Stimulated activated CD4-positive, alpha-beta T cell treated with anti-CD3 and anti-CD28 coated beads, Interleukin-4, amount 100 ng/mL, for 1 hour (primary cell): ENCODE measurements at places on chromosomes 12 and 14.

GRCh38 chr14:29410581-29410980 is 517.1 kb downstream of the PRKD1 start:
- DNase-seq = no peak

- DNase-seq = no peak
These were observed 7.8 kb upstream of the DYNLL1 start for GRCh38 chr12:120488057-120488640.

DNA sequence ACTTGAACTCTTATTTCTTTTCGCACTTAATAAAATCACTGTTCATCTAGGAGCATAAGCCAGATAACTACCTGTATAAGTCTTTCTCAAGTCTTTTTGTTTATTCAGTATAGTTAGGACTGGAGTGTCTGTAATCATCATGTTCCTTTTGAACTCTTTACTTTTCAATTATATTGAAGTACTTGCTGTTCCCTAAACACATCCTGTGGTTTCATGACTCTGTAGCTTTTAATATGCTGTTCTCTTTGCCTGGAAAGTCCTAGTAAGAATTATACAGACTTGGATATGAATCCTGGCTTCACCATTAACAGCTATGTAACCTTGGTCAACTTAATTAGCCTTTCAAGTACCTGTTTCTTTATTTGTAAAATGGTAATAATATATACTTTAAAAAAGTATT is 88.2 kb downstream of the CCDC91 start:
- no peak for DNase-seq

DNA sequence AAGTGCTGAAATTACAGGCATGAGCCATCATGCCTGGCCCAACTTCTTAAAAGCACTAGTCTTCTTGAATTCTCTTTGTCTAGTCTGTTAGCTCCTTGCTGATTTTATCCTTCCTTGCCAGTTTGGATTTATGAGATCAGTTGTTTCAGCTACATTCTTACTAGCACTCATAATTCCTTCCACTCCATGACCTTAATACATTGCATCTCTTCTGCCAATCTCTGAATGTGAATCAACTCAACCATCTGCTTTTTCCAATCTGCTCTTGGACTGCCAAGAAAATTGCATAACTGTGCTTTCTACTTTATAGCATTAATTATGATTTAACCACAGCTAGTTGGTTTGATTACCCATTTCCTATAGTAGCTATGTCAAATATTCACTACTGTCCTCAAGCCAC is 14.9 kb upstream of the HEATR5A start:
- DNase-seq = no peak

DNA sequence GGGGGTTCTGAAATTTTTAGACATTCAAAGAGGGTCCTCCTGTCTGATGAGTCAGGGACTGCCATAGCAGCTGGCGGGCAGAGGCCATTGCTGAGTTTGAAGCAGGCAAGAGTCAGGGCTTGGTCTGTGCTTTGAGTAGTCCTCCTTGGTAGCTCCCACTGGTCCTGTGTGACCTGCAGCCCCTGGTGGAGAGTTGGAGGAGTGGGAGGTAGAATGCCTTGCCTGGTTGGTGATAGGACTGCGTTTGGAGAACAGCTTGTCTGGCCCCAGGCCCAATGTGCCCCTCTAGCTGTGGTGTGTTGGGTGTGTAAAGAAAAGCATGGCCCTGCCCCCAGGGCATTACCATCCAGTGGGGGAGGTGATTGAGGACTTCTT is 116.7 kb downstream of the BEGAIN start:
- no peak for DNase-seq

DNA sequence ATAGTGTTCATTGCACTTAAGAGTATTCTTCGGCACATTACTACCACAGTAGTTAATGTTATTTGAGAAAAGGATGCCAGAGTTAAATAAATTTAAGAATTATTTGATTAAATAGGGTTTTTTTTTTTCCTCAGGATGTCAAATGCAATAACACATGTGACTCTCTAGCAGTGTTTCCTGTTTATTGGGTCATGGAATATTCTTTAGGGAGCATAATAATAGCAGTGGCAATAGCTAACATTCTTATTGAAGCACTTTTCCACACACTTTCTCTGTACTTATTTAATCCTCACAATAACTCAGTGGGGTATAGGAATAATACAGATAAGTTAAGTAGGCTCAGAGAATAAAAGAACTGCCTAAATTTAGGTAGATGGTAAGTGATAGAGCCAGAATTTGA is 44.3 kb downstream of the SCYL2 start:
- no peak for DNase-seq

- DNase-seq = no peak
These were observed 169.9 kb downstream of the KTN1 start for GRCh38 chr14:55749946-55750345.

DNA sequence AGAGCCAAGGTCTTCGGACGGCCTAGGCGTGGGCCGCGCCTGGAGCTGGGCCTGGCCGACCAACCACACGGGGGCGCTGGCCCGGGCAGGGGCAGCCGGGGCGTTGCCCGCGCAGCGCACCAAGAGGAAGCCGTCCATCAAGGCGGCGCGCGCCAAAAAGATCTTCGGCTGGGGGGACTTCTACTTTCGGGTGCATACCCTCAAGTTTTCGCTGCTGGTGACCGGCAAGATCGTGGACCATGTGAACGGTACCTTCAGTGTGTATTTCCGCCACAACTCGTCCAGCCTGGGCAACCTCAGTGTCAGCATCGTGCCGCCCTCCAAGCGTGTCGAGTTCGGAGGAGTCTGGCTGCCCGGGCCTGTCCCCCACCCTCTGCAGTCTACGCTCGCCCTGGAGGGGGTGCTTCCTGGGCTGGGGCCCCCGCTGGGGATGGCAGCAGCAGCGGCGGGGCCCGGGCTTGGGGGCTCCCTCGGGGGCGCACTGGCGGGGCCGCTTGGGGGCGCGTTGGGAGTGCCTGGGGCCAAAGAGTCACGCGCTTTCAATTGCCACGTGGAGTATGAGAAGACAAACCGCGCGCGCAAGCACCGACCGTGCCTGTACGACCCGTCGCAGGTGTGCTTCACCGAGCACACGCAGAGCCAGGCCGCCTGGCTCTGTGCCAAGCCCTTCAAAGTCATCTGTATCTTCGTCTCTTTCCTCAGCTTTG is 4.4 kb upstream of the SHMT2 start:
- peak; percentile 62 for DNase-seq

GRCh38 chr14:92524602-92525185 is 11.1 kb downstream of the RIN3 start:
- no peak for DNase-seq

- DNase-seq = no peak
These were observed 128.0 kb downstream of the NDUFA12 start for GRCh38 chr12:94875525-94875924.

GRCh38 chr12:114344831-114345230 is 61.1 kb downstream of the TBX5 start:
- no peak for DNase-seq

DNA sequence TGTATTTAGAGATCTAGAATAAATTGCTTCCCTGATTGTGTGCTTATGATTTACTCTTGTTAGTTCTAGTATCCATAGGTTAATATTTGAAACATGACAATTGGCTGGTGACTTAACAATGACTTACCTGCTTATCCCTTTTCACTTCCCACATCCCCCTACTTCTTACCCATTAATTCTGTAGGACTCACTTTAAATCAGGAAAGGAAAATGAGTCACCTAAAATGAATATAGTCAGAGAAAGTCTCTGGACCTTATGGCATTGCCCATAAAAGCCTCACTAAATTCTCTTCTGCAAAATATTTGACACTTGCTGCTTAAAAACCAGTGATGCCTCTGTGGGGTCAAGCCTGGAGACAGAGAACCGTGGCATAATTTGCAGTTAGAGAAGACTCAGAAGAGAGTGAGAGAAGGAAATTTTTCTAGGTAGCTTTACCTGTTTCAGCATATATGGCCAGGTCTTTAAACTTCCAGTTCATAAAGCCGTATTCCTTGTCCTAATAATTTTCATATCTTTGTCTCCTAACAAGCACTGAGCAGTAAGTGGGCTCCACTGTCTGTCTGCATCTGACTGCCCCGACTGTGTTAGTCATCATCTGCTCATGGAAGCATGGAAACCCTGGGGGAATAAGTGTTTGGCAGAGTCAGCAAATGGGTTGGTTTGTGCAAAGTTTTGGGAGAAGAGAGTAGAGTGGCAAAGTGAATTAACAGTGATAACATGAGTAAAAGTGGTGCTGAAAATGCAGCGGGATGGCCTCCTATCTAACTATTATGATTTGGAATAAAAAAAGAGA is 294.4 kb downstream of the AKAP6 start:
- no peak for DNase-seq

GRCh38 chr14:24817212-24818057 is 183.4 kb upstream of the GZMB start:
- no peak for DNase-seq
